ENCODE measurements at places on chromosomes 2 and 18.

- DNase-seq = no peak
These were observed 48.7 kb downstream of the HNMT start for GRCh38 chr2:138012968-138013367.

GRCh38 chr2:204695506-204695905, 150.2 kb downstream of the PARD3B start:
- DNase-seq = no peak

- DNase-seq = no peak
These were observed 9.2 kb downstream of the LGALSL start for GRCh38 chr2:64462940-64463700.

DNA sequence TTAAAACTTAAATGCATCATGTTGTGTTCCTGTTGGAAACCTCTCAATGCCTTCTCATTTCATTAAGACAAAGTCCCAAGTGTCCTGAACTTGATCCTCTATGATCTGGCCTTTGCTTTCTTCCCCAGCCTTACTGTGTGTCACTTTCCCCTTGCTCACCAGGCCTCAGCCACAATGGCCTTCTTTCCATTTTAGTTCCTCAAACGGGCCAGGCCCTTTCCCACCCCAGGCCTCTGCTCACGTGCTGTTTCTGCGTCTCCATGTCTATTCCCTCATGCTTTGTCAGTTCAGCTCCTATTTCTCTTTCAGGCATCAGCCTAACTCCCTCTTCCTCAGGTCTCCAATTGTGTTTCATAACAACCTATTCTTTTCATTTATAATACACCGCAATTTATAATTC, 19.5 kb downstream of the CXCR4 start:
- DNase-seq = no peak

DNA sequence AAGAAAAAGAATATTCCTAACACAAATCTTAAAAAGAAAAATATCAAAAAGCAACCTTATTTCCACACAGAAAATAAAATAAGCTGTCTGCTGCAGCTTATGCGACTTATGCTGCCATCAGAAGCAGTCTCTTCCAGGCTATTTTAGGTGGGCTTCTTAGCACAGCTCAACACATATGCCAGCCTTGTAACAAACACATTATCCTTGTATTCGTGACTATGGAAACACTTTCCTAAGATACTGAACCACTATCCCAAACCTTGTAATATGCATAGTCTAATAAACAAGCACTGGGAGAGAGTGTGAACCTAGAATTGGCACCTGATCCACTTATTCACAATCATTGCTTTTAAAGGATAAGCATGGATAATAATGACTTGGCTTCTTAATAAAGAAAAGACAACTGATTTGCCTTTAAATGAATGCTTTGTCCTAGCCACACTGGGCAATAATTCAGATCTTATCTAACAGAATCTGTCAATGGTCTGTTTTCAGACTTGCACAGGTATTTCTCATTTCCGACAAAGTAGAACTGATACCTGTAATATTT, 40.0 kb upstream of the RNU4ATAC start:
- no peak for DNase-seq

DNA sequence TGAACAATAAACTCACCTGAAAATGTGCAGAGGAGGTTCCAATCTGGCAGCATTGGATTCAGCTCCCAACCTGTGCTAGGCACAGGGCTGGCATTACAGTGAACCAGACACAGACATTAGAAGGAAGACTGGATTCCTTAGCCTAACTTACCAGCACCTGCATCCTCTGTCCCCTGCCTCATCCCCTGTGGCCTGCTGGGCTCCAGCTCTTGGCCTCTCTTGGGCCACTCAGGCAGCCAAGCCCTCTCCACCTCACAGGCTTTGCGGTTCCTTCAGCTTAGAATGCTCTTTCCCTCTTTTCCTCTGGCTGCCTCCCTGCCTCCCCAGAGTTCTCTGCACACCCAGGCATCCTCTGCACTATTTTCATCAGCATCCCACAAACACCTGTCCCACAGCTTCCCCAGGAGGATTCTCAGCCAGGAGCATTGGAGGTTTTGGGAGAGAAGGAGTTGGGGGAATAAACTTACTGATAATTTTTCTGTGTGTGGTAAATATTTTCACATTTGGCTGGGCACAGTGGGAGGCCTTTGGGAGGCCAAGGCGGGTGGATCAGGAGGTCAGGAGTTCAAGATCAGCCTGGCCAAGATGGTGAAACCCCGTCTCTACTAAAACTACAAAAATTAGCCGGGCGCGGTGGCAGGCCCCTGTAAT, 132.0 kb downstream of the INHBB start:
- no peak for DNase-seq

- no peak for DNase-seq
These were observed 93.6 kb downstream of the RAPGEF4 start for GRCh38 chr2:172829229-172829628.

- DNase-seq = no peak
These were observed 385.3 kb downstream of the RBM43 start for GRCh38 chr2:150876251-150876950.

DNA sequence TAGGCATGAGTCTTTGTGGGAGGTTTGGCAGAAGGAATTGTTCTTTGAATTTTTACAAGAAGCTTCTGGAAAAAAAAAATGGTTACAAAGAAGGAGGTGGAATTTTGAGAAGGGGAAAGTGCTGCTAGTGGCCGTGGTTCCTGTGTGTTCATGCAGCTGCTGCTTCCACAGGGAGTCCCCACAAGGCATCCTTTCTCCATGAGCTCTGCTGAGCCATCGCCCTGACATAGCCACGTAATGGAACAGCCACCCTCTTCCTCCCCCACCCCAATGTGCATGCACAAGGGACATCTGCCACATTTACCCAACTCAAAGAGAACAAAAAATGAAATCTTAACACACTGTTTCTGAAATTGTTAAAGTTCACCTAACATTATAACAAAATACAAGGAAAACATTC, 529.7 kb downstream of the SATB2 start:
- DNase-seq = no peak

DNA sequence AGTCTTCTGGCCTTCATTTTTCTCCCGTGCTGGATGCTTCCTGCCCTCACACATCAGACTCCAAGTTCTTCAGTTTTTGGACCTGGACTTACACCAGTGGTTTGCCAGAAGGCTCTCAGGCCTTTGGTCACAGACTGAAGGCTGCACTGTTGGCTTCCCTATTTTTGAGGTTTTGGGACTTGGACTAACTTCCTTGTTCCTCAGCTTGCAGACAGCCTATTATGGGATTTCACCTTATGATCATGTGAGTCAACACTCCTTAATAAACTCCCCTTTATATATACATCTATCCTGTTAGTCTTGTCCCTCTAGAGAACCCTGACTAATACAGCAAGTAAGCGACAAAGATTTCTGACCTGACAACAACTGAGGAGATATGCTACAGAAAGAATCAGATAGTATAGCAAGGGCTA, 7.2 kb downstream of the CDC42EP3 start:
- DNase-seq = no peak

DNA sequence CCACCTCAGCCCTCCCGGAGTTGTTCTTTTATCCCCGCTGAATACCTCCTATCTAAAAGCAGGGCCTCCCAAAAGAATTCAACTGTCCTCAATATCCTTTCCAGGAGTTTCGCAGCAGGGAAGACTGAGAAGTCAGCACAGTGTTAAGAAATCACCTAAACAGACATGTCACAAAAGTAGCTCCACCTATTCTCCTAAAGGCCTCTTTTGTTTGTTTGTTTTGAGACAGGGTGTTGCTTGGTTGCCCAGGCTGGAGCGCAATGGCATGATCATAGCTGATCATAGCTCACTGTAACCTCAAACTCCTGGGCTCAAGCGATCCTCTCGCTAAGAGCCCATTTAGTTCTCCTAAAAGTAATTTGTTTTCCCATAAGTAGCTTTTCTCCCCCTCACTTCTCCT, 53.8 kb downstream of the TEX44 start:
- peak; percentile 32 for DNase-seq

DNA sequence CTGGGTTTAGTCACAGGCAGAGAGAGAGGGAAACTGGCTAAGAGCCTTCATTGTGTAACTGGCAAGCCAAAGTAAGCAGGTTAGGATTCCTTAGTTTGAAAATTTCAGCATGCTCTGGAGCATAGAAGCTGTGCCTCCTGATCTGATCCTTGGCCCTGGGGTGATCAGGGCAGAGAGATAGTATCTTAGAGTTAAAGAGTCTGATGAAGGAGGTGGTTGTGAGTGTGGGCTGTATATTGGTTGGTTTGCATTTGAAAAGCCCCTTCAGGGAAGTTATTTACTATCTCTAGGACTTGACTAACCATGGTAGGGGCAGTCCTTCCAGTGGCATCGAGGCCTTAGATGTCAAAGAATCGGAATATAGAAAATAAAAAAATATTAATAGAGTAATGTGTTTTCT, 230.1 kb downstream of the CD226 start:
- no peak for DNase-seq

- no peak for DNase-seq
These were observed 136.5 kb downstream of the PRPF40A start for GRCh38 chr2:152580714-152581113.

- DNase-seq = no peak
These were observed 25.4 kb downstream of the GREB1 start for GRCh38 chr2:11559066-11559785.

- DNase-seq = no peak
These were observed 132.7 kb downstream of the LRP2 start for GRCh38 chr2:169229590-169229989.
